NCI-H2081 (cell line): ENCODE measurements at places on chromosomes 2 and 18.

DNA sequence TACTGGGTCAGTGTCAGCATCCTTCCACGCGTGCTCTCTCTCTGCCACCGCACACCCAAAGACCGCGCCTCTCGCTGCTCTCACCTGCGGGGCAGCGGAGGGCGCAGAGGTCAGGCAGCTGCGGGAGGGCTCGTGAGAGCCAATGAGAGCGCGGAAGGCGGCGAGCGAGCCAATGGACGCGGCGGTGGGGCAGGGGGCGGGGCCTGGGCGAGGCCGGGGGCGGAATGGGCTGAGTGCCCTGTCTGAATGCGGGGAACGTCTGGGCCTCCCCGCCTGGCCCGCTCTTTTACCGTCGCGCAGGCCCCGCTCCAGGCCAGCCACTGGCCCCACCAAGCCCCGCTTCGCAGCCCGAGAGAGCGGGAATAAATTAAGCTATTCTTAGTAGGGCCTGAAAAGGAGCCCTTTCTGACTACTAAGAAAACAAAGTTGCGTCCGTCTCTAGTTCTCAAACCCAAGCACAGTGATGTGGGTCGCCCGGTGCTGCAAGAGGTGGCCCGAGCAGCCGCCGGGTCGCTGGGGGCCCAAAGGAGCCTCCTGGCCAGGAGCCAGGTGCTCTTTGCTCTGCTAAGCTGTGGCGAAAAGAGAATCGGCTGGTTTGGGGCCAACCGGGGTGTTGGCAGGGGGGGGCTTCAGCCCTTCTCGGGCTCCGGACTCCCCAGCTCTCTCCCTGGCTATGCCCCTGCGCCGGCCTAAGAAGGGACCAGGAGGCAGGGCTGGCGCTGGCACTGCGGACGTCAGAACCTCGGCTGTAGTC, 81.1 kb upstream of the GLI2 start:
- DNase-seq, result no peak

DNA sequence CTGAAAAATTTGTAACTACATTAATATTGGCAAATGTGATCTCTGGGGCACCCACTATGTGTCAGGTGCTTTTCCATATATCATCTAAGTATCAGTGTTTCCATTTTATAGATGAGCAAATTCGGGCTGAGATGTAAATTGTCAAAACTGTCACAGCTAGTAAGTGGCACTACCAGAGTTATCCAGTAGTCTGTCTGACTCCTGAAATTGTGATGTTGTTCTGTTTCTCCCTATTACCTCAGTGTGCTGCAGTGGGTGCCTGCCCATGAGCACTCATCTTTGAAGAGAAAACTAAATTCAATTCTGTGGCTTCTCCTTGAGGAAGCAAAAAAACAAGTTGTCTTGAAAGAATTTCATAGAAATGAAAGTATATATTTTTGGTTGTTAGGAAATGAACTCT, 467.4 kb upstream of the FANCL start:
- no peak for DNase-seq

- DNase-seq, result no peak
Measured at GRCh38 chr2:126796931-126797621, 101.6 kb upstream of the TEX51 start.

GRCh38 chr2:231246171-231246842, 47.9 kb downstream of the ARMC9 start:
- no peak for DNase-seq

GRCh38 chr2:39466311-39466710, 29.2 kb upstream of the MAP4K3 start:
- DNase-seq, result no peak

GRCh38 chr2:110860630-110861029, 128.3 kb downstream of the ACOXL start:
- no peak for DNase-seq

- no peak for DNase-seq
Measured at GRCh38 chr2:130251873-130252620, 53.8 kb upstream of the TUBA3E start.

DNA sequence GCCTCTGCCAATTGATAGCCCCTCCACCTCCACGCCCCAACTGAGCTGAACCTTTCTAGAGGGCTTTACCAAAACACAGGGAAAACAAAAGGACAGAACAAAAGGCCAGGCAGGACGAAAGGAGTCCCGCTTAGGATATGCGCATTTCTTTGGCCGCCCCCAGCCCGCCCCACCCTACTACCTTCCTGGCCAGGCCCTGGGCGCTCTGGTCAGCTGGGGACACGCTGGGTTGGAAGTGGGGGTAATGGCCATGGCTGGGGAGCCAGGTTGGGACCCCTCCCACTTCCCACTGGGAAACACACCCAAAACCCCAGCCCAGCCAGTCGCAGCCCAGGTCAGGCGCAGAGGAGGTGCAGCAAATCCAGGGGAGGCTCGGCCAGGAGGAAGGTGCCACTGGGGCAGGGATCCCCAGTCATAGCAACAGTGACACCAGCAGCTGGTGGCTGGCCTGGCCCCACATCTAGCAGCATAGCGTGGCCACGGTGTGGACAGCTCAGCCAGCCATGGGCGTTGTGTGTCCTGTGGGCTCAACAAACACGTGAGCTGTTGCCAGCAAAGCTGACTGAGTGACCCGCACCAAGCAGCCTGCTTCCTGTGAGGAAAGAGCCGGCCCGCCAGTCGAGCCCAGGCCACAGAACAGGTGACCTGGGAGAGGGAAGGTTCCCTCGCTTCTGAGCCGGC, 24.6 kb upstream of the B3GNT7 start:
- DNase-seq, result no peak

DNA sequence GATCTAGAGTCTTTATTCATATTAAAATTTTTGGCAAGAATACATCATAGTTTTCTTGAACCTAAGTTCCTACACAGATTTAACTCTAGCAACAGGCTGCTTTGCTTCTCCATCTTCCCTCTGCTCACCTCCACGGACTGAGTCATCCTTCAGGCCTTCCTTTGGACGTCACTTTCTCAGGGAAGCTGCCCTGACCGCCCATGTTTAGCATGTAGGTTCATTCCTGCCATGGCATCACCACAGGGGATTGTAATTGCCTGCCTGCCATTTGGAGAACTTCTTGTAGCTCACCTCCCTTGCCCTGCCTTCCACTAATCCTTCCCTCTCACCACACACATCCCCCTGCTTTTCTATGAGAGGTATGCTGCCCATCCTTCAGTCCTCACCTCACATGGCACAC, 43.9 kb upstream of the B3GNT2 start:
- DNase-seq, result no peak

DNA sequence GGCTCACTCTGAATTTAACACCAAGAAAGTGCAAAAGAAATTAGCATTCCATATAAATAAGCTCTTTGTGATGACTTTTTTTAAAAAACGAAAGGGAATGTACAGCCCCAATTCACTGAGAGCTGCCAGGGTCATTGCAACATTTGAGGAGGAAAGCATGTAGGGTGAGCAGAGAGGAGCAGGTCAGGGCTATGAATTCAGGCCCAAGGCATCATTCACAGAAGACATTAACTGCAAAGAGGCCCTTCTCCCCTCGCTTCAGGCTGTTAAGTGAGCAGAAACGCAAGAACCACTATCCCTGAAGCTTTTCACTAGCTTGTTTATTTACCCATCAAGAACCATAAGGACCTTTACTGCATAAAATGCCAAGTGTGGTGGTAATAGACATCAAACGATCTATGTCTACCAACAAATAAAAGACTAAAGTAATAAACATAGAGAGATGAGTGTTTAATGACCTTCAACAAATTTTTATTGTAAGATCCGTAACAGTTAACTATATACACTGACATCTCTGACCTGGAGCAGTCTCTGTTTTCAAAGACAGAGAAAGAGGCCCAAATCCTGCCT, 333.1 kb upstream of the HNRNPA3 start:
- no peak for DNase-seq

- DNase-seq, result no peak
Measured at GRCh38 chr2:50397992-50398765, 633.8 kb downstream of the NRXN1 start.

DNA sequence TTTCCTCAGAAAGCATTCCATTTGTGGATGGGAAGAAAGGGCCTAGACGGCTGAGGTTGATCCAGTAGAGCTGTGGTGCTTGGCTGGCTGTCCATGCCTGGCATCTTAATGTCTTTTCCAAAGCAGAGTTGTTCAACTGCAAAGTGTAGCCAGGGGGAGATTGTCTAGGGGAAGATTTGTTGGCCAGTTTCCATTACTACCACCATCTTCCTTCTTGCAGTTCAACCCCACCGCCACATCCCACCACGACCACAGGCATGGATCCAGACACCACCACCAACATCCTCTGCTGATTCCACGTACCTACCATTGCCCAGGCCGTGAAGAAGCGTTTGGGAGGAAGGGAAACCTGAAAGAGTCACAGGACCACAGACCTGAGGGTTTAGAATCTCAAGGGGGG, 50.7 kb upstream of the HAAO start:
- no peak for DNase-seq

DNA sequence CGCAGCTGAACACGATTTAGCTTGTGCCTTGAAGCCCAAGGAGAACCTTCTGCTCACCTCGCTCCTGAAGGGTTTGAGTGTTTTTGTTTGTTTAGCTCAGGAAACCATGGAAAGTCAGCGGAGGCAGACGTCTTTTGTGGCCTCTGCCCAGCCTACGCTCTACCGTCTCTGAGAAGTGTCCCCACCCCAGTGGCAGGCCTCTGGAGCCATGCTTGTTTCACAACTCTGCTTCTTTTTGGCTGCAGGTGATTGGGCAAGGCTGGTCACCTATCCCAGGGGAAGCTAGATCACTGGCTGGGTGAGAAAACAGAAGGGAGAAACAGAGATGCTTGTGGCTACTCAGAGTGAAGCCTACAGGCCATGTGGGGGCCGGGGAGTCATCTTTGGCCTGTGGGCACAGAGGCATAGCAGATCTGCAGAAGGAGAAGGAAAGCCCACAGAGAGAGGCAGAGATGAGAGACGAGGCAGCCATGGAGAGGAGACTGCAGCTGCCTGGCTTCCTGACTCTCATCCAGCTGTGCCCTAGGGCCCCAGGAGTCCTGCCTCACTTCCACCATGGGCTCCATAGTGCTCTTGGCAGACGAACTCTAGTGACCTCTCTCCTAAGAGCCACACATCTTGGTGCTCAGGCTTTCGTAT, 50.1 kb downstream of the CIB4 start:
- no peak for DNase-seq

DNA sequence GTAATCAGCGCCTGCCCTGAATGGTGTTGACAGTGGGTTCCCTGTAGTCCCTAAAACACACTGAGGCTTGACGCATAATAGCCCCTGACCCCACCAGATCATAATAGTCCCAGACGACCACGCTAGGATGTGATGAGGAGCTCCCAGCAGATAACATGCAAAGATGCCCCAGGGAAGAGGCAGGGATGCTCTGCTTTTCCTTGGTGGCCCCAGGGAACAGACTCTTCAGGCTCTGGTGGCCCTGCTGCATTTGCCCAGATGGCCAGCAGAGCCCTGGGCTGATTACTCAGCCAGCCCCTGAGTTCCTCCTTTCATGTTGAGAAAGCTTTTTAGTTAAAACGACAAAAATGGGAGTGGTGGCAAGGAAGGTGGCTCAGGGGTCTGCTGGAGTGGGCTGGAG, 5.9 kb upstream of the NCKAP5 start:
- no peak for DNase-seq

DNA sequence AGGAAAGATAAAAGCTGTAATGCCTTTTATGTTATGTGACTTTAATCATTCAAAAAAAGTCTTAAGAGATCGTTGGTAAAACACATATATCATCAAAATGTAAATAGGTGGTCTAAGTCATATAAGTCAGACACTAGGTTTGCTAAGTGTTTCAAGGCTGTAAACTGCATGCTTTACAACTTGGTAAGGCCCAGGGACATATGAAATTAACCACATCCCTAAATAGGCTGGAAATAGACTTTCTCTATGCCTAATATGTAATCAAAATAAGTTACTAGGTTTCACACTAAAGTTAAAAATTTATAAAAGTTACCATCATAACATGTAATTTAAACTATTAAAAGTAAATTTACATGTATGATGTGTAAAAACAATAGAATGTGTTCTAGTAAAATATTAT, 946.3 kb upstream of the LRATD1 start:
- DNase-seq, result no peak

- no peak for DNase-seq
Measured at GRCh38 chr2:16629044-16629443, 36.6 kb downstream of the CYRIA start.

DNA sequence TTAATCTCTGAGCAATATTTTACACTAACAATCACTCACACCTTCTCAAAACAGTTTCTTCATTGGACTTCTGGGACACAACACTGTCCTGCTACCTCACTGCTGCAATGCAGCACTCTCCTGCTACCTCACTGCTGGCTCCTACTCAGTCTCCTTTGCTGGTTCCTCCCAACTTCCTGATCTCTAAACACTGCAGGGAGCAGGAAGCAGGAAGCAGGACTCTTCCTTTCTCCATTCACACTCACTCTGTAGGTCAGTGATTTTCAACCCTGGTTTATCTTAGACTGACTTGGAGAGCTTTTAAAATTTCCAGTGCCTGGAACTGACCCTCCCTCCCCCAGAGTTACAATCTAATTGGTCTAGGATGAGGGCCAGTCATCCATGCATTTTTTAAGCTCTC, 243.4 kb upstream of the RBBP8 start:
- DNase-seq, result no peak

GRCh38 chr2:232928551-232929302, 58.7 kb downstream of the SNORC start:
- DNase-seq, result no peak

- no peak for DNase-seq
Measured at GRCh38 chr18:10872304-10872703, 277.1 kb downstream of the PIEZO2 start.

- no peak for DNase-seq
Measured at GRCh38 chr2:36088716-36089328, 266.8 kb upstream of the CRIM1 start.

GRCh38 chr2:54407693-54408092, 48.4 kb upstream of the SPTBN1 start:
- DNase-seq, result no peak

DNA sequence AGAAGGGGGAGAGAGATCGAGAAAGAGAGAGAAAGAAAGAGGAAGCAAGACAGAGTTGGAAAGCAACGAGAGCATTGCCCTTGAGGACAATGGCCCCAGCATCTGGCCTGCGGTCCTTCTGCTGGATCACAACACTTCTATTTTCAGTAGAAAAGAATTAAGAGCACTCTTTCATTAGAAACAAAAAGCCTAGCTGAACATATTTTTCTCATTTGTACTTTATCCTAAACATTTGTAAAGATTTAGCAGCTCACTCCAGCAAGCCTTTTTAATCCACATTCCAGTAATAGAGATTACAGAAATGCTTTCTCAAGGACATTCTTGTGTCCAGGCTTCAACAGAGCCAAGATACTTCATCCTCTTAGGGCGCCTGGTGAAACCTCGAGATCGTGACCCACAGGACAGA, 31.6 kb upstream of the AFF3 start:
- DNase-seq, result no peak
